MCF 10A (cell line): ENCODE measurements at places on chromosomes 1 and 21. TPM values are rescaled to one million over a fixed set of nuclear protein-coding genes. Genes with fewer than 3 reads are reported as not detected.

DNA sequence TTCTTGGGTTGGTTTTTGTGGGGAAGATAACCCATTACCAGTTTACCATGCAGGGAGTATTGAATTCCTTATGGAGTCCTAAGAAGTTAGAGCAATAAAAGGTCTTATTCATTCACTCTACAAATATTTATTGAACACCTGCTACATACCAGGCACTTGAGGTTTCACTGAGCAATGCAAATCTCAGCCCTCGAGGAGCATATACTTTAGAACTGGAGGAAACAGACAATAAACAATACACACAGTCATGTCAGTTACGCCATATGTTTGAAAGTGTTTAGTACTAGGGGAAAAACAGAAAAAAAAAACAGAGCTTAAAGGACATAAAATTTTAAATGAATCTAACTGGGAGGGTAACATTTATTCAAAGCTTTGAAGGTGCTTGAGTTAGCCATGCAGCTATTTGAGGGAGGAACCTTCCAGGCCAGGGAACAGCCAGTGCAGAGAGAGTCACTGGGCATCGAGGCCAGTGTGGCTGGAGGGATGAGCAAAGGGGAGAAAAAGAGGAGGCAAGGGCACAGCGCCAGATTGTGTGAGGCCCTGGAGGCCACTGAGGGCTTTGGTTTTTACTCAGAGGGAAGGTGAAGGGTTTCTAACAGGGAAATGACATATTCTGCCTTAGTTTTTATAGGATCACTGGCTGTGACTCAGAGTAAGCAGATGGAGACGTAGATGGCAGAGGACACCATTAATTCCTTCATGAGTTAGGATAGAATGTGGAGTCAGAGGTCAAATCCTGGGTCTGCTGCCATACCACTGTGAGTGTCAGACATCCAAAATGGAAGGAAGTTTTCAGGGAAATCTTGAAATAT lies 32.7 kb downstream of the C1orf21 start:
- DNase-seq, result peak; percentile 28

RNPEP gene
- 147 and 155 TPM in 2 replicates for total RNA-seq

DNA sequence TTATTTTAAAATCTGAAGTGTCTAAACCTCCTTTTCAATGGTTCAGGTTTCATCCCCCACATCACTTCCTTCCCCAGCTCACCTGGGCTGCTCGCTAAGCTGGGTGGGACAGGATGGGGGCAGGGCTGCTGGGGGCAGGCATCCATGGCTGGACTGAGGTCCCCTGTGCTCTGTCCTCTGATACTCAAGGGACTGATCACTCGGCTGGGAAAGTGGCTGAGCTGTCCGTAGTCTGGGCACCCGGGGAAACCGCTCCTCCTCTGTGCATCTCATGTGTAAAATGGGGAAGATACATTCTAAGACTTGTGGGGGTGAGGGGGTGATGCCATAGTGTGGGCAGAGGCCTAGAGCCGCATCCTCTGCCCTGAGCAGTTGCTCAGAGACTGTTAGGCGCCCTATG lies 411.2 kb downstream of the MATN1 start:
- no peak for DNase-seq

DNA sequence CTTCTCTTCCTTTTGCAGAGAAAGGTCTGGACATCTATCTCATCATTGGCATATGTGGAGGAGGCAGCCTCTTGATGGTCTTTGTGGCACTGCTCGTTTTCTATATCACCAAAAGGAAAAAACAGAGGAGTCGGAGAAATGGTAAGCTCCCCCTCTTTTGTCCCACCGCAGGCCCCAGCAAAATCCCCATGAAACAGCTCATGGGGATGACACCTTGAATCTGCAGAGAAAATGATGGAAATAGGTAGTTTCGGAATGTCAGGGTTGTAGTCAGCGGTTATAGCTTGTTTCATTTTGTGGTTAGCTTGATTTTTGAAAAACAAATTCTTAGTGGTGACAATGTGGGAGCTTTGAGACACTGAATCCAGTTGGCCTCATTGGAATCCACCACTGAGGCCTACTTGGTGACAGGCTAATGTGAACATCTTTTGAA lies 10.3 kb downstream of the CD2 start:
- DNase-seq, result no peak

TFF1 gene
- not detected in 2 replicates for total RNA-seq

GRCh38 chr1:80462006-80462405 lies 1338.7 kb upstream of the ADGRL2 start:
- no peak for DNase-seq

FCGR2B gene
- not detected in 2 replicates for total RNA-seq

SHISAL2A gene
- 0.26 TPM in 1 of 2 replicates, not detected in the other for total RNA-seq

- peak; percentile 97 for DNase-seq
Observed at GRCh38 chr1:178341261-178341956, 155.4 kb downstream of the CLEC20A start.

NR0B2 gene
- not detected in 2 replicates for total RNA-seq

DNA sequence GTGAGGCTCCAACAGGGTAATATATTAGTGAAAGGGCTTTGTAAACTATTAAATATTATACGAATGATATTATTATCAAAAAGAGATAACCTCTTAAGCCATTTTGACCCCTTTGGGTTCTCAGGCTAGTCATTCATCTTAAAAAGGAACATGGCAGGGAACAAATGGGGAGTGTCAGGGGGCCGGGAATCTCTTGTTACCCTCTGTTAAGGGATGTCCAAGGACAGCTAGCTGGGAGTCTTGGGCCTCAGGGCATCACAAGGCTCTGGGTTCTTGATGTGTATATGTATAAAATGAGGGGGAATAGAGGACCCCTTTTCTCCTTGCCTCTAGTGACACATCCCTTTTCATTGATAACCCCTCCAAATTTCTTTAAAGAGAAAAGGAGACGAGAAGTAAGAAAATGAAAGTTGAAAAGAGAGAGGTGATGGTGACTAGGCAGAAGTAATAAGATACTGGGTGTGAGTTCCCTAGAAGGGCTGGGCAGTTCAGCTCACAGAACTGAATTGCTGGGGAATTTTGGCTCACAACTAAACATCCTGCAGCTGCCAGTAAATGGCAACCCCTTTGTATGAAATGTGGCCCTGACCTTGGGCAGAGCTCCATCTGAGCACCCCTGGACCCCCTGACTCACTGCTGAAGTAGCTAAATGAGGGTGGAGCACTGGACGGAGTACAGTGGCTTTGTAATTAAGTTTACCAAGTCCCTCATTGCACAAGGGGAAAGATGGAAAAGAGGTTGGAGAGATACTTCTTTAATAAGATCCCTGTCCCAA lies 20.0 kb upstream of the ZNF326 start:
- peak; percentile 57 for DNase-seq

DNA sequence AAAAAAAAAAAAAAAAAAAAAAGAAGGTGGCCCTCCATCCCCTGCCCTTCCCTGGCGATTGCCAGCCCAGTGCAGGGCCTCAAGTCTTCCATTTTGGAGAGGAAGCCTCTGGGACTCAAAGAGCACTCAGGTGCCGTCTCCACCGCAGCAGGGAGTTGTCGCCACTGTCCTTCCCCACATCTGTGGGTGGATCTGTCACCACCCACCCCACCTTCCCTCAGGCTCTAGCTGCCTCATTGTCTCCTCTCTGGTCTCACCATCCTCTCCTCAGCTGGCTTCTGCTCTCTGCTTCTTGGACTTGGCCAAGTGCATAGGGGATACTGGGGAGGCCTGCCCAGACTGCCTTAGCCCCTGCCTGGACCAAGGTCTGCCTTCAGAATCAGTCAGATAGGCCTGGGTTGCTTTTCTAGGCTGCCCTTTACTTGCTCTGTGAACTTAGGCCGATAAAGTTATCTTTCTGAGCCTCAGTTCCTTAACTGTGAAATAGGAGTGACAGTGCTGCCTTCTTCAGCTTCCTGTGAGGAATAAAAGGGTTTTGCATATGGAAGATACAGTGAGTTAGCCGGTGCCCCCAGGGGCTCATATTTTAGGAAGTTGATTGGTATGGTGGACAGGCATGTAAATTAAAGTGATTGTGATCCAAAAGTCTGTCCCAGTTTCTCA lies 15.8 kb downstream of the RCC1 start:
- no peak for DNase-seq

- DNase-seq, result no peak
Observed at GRCh38 chr21:38496224-38496623, 2.1 kb downstream of the ERG start.
